Effector CD4-positive, alpha-beta T cell (primary cell): ENCODE measurements at places on chromosomes 5 and 9.

GRCh38 chr9:111375817-111376564, 46.0 kb upstream of the OR2K2 start:
- no peak for DNase-seq

GRCh38 chr5:139126711-139127111, 71.5 kb downstream of the SIL1 start:
- no peak for DNase-seq

GRCh38 chr9:76655121-76655541, 109.1 kb upstream of the PCA3 start:
- no peak for DNase-seq

- no peak for DNase-seq
Observed at GRCh38 chr9:71987471-71988371, 72.7 kb downstream of the C9orf57 start.

DNA sequence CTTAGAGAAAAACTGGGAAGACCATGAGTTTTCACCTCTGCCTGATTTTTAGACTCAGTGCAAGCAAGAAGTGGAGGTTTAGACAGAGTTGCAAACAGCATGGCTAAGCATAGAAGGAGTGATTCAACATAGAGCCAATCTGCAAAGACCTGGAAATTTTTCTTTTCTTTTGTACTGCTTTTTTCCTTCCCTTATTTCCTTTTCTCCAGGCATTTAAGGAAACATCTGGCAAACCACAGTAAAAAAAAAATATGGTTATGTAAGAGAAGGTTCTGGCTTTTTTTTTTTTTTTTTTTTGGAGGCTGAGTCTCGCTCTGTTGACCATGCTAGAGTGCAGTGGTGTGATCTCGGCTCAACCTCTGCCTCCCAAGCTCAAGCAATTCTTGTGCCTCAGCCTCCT, 16.6 kb upstream of the DCAF12 start:
- DNase-seq: no peak

DNA sequence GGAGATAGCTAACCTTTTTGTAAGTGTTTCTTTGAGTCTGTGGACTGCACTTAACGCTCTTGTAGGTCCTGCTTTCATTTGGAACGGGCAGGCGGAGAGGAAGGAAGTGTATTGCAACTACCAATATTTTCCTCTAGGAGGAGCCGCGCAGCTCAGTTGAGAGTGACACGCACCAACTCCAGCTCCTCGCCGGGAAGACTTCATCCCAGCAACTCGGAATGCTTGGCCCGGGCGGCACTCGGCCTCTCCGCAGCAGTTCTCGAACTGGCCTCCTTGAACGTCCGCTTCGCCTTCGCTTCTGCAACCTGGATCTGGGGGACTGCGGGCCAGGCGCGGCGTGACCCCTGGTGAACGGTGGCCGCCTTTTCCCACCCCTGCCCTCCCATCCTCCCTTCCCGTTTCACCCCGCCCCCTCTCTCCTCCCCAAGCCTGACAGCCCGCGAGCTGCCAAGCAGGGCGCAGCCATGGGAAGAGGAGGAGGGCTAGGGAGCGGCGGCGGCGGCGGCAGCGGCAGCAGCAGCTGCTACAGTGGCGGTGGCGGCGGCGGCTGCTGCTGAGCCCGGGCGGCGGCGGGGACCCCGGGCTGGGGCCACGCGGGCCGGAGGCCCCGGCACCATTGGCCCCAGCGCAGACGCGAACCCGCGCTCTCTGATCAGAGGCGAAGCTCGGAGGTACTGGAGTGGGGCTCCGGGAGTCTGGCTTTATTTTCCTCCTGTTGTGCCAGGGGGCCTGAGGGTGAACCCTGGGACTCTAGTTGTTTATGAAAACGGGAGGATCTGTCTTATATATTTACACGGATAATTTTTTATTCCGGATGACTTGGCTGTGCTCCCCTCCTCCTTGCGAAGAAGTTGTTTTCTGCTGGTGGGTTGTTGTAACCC, at the start of gene GHR:
TSS of gene GHR (plus strand) at position 155 of the 881 bp plus-strand sequence. CDS start 142,436 bp downstream, outside the sequence.
- DNase-seq: no peak

DNA sequence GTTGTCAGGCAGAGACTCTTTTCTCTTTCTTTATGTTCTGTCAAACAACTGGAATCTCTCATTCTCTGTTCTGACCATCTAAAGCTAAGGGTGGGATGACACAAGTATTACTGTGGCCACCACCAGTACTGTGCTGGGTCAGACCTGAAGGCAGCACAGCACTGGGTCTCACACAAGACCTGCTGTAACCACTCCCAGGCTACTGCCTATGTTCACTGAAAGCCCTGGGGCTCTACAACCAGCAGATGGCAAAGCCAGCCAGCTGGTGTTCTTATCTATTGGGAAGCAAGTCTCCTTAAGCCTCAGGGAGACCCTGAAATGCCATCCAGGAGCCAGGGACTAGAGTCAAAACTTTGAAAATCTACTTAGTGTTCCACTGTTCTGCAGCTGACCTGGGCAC, 189.5 kb downstream of the SLCO4C1 start:
- DNase-seq: no peak

DNA sequence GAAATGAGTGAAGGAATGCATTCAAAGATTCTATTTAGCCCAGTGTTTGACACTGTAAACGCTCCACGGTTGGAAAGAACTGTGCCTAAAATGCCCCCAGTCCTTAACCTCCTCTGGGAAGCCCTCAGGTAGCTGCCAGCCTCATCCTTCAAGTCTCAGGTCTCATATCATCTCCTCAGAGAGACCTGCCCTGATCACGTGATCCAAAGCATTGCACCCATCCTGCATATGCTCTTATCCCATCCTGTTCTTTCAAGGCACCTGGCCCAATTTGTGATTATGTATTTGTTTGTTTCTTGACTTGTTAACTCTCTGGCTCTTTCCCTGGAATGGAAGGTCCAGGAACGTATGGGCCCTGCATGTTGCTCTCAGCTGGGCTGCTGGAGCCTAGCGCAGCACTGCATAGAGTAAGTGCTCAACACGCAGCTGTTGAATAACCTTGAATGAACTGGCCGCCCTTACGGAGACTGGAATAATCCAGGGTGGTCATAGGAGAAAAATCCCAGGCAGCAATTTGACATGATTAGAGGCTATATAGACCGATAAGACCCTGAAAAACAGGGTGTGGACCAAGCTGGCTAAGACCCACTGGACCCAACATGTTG, 8.7 kb downstream of the C1QTNF2 start:
- no peak for DNase-seq

- no peak for DNase-seq
Observed at GRCh38 chr5:8961956-8962355, 583.9 kb downstream of the SEMA5A start.

- DNase-seq: no peak
Observed at GRCh38 chr9:132260846-132261245, 93.9 kb downstream of the SETX start.

DNA sequence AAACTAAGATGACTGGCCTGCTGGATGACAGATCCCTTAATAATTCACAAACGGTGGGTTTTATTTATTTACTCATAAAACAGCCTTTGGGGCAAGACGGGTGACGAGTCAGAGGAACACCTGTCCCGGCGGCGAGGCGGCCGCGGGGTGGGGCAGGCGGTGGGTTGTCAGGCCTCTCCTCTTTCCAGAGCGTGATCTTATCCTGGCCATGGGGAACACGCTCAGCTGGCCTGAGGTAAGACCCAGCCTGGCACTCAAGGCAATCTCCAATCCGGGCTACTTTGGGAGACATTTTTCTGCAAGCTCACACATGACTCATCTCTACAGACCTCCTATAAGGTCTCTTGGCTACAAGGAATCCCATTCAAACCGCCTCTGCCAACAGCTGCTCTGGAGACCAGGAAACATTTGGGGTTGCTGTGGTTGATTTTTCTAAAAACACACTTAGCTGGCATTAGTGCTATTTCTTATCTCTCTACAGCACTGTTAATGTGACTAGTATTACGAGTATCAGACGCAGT, 6.3 kb downstream of the RAPGEF1 start:
- peak; percentile 38 for DNase-seq

GRCh38 chr9:33196736-33197135, 29.6 kb upstream of the B4GALT1 start:
- no peak for DNase-seq

- no peak for DNase-seq
Observed at GRCh38 chr5:127010362-127010761, 20.0 kb downstream of the MARCHF3 start.

DNA sequence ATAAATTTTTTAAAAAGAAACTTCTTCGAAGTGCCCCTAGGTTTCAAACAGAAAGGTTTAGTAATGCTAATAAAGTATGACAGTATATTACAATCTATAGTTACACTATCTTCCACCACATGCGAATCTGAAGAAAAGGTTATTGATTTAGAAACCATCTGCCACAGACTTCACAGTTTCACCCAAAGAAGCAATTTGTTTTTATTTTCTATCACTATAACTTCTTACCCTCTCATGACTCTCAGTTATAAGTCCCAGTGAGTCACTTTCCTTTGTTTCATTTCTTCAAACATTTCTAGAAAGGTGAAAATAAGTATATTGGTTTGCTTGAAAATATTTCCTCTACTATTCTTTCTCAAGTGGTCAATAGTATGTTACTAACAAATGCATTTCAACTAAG, 93.6 kb downstream of the MCTP1 start:
- DNase-seq: no peak

DNA sequence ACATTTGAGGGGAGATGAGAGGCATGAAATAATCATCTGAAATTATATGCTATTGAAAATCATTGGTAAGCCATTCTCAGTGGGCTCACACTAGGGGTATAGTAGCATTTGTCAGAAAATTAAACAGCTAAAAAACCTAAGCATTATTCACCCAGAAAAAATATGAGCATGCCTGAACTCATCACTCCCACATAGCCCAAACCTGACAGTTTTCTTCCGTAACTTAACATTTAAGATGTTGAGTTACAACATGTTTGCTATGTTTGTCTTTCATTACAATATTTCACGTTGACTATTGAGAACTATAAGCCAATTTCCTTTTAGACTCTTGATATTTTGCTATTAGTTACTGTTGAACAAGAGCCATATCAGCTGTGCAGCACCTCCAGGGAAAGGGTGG, 23.5 kb upstream of the GHR start:
- no peak for DNase-seq

GRCh38 chr9:28808042-28808441, 1234.8 kb upstream of the C9orf72 start:
- no peak for DNase-seq

DNA sequence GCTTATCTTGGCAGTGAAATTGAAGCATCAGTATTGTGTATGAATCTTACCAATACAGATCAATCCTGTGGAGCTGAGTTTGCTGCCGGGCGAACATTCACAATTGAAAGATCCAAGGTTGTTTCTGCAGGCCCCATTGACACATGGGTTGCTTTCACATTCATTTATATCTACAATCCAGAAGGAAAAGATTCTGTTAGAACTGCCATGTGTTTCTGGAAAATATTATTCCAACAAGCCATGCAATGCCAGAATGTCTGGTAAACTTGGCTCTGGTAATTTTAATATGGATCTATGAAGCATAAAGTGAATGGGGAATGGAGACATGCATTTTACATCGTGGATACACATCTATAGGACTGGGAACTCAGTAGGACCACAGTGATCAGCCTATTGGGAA, 180.8 kb downstream of the FBN2 start:
- no peak for DNase-seq
